ENCODE measurements at places on chromosomes 4 and X.

GRCh38 chr4:41212616-41213203 is 1.6 kb downstream of the APBB2 start:
- DNase-seq = peak; percentile 67

- DNase-seq = no peak
These were observed 198.8 kb downstream of the VEGFC start for GRCh38 chr4:176593943-176594342.

GRCh38 chr4:118277243-118277642 is 75.6 kb downstream of the PRSS12 start:
- peak; percentile 19 for DNase-seq

DNA sequence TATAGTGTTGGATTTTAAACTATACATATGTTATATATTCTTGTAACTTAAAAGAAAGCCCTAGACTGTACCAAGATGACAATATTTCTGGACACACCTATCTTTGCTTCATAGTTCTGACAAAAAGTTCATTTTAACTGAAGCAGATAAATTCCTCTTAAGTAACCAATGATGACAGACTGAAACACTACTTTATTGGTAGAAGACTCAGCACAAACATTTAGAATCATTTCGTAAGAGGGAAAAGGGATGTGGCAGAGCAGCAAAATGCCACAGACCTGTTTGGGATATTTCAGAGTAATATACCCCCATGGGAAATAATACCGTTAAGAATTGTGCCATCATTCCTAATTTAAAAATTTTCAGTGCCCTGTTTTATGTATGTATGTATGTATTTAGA is 56.2 kb downstream of the APOO start:
- DNase-seq = no peak

DNA sequence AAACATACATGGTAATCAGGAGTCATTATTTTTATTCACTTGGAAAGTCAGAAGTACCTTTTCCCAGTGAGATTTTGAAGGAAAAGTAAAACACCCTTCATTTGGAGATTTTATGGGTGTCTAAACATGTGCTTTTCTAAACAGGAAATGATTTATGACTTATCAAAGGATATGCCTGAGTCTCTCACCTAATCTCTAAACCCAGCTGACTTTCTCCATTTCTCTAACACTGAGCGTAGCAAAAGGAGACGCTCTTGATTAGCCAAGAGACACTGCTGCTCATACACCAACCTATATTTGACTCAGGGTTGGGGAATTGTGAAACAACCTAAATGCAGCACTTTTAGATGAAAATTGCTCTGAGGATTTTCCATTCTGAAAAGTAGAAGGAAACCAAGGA is 468.5 kb upstream of the FTHL17 start:
- no peak for DNase-seq

DNA sequence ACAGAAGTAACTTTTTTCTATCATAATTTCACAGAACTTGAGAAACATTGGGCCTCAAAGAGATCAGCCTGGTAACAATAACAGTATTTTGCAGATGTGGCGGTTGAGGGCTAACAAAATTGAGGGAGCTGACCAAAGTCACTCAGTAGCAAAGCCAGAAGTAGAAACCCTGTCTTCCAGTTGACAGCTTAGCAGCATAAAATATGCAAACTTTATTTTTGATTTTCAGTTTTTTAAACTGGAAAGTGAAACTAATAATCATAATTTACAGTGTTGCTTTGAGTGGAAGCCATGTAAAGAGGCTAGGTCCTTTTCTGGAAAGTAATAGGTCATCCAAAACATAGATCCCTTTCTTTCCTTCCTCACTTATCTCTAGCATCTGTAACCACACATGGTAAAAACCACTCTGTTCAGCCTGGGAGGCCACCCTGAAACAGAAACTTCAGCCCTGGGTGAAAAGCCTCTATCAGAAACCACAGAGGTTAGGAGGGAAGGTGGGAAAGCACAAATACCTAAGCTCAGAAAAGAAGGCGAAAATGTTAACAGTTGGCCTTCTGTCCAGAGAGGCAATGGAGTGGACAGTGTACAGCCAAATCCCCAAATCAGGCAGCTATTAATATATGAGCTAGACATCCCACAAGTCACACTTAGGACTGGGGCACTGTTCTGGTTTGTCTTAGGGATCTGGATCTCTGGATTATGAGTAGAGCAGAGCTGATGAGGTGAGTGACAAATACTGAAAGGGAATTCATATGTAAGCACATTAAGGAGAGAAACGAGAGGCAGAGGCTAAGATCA is 61.1 kb upstream of the ARSJ start:
- no peak for DNase-seq

- peak; percentile 46 for DNase-seq
These were observed 25.0 kb upstream of the BCORL1 start for GRCh38 chrX:129957241-129958082.

DNA sequence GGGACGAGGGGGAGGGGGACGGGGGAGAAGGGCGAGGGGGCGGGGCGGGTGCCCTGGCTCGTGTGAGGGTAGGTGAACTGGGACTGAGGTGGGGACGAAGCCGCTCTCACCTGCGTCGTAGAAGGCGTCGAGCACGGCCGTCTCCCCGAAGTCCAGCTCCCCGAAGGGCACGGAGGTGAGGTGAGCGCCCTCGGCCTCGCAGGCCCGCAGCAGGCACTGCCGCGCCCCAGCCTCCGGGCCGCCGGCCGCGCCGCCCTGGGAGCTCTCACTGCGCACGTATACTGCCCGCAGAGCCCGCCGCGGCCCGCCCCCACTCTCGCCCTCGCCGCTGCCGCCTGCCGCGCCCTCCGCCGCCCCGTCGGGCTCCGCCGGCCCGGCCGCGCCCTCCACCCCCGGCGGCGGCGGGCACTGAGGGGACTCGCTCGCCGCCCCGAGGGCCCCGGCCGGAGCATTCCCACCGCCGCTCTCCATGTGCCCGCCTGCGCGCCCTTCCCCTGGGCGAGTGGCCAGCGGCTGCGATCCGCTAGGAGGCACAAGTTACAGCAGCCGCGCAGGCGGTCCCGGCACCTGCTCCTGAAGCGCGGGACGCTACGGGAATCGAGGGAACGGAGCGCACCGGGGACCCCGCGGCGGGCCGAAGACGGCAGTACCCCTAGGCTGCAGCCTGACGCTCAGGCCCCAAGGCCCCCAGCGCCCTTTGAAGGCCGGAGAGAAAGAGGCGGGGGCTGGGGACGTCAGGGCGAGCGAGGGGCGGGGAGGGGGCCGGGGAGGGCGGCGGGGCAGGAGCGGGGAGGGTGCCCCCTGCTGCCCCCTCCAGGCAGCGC is at the start of gene MAP3K15:
Gene MAP3K15, minus strand, starts transcription at position 718 of the 824 bp plus-strand sequence. Its CDS starts 247 bp downstream, at position 471.
- DNase-seq = peak; percentile 42

Data from LoVo (cell line).